ENCODE measurements at places on chromosomes 4 and X.

GRCh38 chrX:71216485-71216884, 6.5 kb upstream of the GJB1 start:
- DNase-seq, result no peak

DNA sequence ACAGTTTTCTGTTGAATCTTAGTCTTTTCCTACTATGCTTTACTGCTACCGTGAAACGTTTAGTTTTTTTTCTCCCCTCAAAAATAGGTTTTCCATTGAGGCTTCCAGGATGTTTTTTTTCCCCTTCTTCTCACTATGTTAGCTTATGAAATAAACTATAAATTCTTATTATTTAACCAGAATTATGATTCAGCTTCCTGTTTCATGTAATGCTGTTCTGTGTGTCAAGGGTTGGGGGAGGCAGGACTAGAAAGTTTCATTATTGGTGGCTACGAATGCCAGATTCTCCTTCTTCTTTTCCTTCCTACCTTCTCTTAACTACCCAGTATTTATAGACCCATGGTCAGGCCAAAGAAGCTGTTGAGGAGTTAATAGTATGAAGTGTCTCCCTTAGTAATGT, 11.8 kb downstream of the CLCN5 start:
- no peak for DNase-seq

DNA sequence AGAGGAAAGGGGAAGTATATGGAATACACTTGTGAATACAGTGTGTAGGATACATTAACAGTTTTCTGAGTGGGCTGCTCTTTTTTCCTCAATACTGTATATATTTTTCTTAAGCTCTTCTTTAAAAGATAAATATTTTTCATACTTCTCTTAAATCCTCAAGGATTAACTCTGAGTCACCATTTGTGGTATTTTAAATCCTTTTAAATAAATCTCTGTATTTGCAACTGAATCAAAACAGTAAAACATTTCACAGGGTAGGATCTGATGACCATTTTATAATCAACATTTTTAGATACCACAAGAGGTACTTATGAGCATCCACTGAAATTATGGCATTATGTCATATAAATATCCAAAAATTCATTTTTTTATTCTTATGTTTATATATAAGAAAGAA, 87.6 kb downstream of the GAB1 start:
- no peak for DNase-seq

GRCh38 chr4:42361456-42361855, 35.8 kb upstream of the SHISA3 start:
- no peak for DNase-seq

DNA sequence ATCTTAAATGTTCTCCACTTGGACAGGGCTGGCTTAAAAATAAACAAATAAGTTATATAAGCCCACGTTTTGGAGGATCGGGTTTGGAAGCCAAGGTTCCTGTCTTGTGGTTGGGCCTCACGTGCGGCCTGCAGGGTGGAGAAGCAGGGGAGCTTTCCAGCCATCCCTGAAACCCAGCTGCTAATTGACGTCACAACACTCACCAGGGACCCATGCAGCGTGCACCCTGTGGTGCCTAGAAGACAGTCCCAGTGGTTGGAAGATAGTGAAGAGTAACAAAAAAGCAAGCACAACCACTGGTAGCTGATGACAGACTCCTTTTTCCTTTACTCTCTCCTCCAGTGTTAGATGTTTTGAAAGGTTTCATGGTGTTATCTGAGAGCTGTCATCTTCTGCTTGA, 142.0 kb upstream of the RBPJ start:
- no peak for DNase-seq

DNA sequence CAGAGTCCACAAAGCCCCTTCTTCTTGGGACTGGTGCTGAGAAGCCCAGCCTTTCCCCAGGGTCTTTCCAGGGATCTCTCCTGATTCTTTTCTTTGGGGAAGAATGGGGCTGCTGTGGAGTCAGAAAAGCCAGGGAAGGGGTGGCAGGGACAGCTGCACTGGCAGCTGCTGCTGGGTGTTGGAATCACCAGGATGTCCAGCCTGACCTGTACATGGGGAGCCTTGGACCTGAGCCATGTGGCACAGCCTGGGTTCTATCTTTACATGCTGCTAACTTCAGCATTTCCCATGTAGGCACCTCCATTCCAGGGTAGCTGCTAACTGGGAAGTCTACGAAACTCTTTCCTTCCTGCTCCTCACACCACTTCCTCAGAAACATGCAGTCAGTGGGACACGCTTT, 36.0 kb downstream of the MED28 start:
- DNase-seq, result no peak

DNA sequence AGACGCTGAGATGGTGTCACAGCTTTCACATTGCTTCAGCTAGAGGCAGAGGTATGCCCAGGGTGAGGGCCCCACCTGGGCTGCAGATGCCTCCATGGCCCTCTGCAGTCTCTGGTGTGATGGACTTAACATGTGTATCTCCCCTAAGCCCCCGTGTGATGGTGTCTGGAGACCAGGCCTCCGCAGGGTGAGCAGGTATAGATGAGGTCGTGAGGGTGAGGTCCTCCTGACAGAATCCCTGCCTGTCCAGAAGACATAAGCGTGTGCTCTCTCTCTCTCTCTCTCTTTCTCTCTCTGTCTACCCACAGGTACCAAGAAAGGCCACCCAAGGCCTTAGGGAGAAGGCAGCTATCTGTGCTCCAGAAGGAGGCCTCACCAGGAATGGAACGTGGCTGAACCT, 50.9 kb downstream of the CPZ start:
- peak; percentile 7 for DNase-seq

DNA sequence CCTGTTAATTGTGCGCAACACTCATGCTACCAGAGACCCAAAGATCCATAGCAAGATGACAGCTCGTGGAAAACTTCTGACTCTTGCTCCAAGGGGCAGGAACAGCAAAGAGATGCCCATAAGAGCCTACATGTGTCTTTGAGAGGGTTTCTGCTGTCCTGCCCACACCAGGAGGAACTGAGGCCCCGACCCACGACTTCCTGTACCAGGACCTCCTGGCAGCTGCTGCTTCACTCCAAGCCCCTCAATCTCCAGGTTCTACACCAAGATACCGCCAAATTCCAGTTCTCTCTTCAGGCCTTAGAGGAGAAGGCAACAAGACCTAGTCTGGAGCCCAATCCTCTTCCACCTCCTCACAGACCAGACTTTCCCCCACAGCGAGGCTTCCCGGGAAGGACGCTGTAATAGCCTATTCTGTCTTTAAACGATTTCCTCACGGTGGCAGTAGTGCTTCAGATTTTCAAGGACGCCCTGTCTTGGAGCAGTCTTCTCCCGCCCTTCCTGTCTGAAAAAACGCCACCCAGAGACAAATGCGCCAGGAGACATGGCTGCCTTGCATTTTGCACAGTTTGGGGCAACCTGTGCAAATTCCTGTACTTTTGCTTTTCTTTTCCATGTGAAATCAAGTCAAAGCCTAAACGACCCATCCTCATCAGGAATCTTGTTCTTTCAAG, 230.2 kb upstream of the STK26 start:
- DNase-seq, result no peak

- DNase-seq, result no peak
Observed at GRCh38 chr4:89101256-89102161, 9.8 kb upstream of the TIGD2 start.

DNA sequence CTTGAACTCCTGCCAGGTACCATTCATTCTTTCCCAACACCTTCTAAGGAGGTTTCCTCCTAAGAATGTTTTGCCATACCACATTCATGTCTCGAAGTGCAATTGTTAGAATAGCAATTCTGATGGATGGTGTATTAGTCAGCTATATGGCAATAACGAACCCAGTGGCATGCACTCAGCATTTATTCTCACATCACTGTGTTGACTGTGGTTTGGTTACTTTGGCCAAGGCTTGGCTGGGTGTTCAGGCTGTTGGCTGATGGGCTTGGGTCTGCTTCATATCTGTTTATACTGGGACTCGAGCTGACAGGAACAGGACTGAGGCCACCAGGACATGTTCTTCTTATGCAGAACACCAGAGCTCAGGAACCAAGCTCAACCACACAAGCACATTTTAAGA, 31.7 kb downstream of the PSAPL1 start:
- DNase-seq, result no peak

DNA sequence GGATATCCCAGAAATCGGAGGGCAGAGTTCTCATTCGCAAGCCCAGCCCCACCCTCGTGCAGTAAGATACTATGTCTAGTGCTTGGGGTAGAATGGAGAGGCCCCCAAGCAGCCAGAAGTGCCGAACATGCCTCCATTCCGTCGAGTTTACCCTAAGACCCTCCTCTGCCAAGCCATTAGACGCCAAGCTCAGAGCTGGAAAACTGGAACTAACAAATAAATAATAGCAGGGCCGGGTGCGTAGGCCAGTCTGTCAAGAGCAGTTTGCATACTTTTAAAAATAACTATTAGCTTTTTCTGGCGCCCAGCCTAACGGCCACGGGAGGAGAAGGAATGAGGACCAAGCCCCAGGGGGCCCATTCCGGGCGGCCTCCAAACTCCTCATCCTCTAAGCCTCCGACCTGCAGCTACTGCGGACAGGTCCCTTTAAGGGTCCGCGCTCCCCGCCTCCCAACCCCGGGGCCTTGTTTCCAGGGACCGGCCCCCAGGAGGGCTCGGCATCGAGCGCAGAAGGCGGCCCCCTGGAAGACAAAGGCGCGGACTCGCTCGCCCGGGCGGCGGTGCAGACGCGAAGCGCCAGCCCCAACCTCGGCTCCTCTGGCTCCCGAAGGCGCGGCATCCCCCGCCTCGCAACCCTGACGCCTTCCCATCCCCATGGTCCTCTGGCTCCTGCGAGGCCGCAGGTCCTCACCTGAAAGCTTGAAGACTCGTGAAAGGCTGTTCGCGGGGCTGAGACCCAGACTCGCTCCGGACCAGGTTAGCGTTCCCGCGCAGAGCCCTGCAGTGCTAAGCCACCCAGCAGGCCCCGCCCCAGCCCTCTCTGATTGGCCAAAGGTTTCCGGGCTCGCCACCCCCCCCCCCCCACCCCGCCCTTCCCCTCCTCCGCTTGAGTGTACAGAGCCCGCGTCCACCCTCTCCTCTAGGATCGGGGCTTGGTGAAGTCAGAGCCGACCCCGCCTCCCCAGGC, at the start of gene TMSB15A:
Gene TMSB15A, minus strand, starts transcription at position 765 of the 967 bp plus-strand sequence.
- DNase-seq, result peak; percentile 71

GRCh38 chr4:101174679-101175345, 172.5 kb downstream of the PPP3CA start:
- no peak for DNase-seq

- DNase-seq, result no peak
Observed at GRCh38 chr4:74531963-74532794, 87.2 kb downstream of the AREG start.

DNA sequence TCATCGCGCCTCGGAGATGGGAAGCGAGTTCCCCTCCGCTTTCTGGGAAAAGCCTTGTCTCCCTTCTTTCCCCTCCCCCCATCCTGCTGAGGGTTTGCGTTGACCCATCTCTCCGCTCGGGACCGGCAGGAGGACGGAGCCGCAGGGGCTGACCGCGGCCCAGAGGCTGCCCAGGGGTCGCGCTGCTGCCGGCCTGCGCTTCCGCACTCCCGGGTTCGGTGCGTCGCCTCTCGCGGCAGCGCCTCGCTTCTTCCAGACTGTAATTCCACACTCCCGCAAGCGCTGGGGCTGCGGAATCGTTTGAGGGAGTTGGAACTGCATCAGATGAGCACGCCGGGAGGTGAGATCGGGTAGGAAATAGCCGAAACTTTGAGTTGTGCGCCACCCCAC, 88.3 kb downstream of the BCOR start:
- no peak for DNase-seq

DNA sequence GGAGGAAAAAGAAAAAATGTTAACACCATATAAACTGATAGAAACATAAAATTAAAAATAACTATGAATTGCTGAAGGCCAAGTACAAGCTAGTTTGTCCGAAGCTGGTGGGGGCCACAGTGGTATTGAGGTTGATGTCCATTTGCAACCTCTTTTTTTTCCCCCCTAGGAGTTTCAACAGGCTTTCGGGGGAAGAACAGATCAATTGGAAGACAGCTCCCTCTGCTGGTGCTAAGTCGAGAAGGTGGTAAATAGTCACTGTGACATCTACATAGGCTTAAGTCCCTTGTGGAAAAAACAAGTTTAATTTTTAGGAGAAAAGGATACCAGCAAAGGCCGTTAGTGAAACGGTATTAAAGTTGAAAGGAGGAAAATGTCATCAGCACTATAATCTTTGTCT, 115.7 kb upstream of the ZXDA start:
- DNase-seq, result peak; percentile 6

DNA sequence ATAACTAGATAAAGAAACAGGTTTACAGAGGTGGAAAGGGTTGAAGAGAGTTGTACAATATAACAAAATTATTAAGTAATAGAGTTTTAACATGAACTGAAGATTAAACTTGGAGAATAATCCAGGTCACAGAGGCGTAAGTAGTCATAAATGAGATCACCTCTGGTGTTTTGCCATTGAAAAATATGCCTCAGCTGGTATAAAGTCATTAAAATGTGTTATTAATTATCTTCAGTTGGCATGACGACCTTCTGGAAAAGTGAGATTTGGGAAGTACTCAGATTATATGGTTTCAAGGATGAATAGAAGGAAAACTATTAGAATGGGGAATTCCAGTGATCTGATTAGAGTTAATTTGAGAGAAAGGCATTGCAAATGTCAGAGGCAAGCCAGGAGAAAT, 237.5 kb upstream of the ANXA10 start:
- no peak for DNase-seq

- DNase-seq, result no peak
Observed at GRCh38 chrX:102979536-102979935, 42.5 kb downstream of the RAB40AL start.

DNA sequence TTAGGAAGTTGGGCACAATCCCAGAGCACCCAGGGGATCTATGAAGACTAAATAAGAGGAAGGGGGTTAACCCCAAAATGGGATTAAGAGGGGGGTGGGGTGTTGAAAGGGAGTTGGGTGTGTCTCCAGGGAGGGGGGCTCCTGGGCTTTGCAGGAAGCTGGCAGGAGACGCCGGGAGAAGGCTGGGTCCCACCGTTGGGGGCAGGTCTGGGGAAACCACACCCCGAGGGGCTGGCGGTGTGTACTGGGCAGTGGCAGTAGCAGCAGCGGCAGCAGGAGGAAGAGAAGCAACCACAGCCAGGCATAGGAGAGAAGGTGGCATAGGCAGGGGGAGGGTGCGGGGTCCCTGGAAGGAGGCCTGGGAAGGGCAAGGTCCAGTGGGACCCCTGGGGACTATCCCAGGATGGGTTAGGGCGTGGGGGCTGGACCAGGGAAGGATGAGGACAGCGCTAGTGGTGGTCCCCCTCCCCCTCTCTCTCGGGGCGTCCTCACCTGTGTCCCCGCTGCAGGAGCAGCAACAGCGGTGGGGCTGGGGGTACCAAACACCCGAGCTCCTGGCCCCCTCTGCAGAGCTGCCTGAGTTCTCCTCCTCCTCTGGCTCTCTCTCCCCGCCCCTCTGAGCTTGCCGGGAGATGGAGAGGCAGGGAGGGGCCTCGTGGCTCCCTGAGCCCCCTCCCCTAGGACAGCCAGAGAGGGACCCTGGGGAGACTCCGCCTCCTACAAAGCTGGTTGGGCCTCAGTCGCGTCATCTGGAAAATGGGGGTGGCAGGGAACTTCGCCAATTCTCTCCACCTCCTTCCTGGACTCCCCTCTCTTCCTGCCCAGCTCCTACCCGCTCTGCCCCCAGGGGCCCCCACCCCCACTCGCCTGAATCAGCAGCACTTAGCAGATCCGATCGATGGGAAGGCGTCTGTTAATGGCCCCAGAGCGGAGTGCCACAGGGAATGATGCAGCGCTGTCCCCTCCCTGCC, at the start of gene KCND1:
Gene KCND1, minus strand, starts transcription at position 596 of the 971 bp plus-strand sequence. CDS start 1,573 bp downstream, outside the sequence.
- DNase-seq, result peak; percentile 20

- no peak for DNase-seq
Observed at GRCh38 chr4:92307181-92307580, 3.4 kb downstream of the GRID2 start.
